ENCODE measurements at places on chromosomes 11 and 22.

DNA sequence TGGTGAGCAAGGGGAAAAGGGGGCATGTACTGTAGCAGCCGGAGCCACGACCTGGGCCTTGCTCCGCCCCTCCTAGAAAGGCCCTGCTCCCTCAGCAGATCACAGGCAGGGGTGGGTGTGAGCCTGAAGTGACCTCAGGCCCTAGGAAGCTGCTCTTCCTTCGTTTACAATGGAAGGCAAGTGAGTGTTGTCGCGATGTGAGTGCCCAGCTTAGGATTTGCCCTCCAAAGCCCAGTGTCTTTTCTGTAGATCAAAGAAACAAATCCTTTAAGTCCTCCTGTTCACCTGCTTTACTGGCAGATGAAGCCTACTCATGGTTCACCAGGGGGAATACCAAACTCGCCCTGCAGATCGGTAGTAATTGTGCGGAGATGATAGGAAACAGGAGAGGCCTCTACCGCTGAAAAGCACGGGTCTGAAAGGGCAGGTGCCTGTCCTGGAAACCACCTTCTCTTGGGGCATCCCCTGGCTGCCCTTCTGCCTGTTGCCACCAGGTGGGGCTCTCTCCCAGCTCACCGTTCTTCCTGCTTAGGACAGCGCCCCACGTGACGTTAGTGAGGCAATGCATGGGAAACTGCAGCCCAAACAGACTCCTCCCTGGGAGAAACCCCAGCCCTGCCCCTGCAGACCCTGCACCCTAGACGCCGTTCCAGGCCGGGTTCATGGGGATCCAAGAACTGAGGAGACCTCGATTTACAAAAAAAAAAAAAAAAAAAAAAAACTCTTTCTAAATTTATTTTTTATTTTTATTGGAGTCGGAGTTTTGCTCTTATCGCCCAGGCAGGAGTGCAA, 45.9 kb upstream of the RAB1B start:
- peak overlapping the region; percentile 97 for H3K27ac ChIP-seq
- peak overlapping the region; percentile 20 for H3K4me3 ChIP-seq
- no peaks in the 10 kb centered on the region for H3K27me3 ChIP-seq
- H3K36me3 ChIP-seq, result peaks cover 16% of the 10 kb centered on the region
- H3K4me1 ChIP-seq, result peaks cover 20% of the 10 kb centered on the region

GRCh38 chr11:113874581-113875233, 665 bp downstream of the USP28 start:
- peaks cover 19% of the 10 kb centered on the region for H3K36me3 ChIP-seq
- H3K4me3 ChIP-seq, result peak overlapping the region; percentile 96
- H3K27me3 ChIP-seq, result no peaks in the 10 kb centered on the region

- no peaks in the 10 kb centered on the region for H3K27me3 ChIP-seq
- H3K4me1 ChIP-seq, result no peaks in the 10 kb centered on the region
- no peaks in the 10 kb centered on the region for H3K36me3 ChIP-seq
- H3K27ac ChIP-seq, result no peak overlapping the region
Measured at GRCh38 chr11:79663017-79663416, 222.2 kb upstream of the TENM4 start.

DNA sequence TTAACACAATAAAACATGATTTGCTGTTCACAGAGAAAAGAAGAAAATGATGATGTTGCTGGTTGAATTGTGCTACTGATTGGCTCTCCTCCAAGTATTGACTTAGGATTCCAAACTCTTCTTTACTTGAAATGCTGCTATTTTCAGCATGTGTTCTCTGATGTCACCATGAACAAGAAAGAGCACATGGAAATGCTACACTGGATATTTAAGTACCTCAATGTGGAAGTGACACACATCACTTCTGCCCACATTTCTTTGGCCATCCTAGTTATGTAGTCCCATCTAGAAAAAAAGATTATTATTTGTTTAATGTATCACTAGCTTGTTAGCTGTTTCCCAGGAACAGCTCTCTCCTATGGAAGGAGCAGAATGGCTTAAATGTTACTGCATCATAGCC, 27.2 kb downstream of the OR52B2 start:
- no peaks in the 10 kb centered on the region for H3K36me3 ChIP-seq
- no peak overlapping the region for H3K4me3 ChIP-seq
- no peak overlapping the region for H3K27ac ChIP-seq
- no peaks in the 10 kb centered on the region for H3K4me1 ChIP-seq

DNA sequence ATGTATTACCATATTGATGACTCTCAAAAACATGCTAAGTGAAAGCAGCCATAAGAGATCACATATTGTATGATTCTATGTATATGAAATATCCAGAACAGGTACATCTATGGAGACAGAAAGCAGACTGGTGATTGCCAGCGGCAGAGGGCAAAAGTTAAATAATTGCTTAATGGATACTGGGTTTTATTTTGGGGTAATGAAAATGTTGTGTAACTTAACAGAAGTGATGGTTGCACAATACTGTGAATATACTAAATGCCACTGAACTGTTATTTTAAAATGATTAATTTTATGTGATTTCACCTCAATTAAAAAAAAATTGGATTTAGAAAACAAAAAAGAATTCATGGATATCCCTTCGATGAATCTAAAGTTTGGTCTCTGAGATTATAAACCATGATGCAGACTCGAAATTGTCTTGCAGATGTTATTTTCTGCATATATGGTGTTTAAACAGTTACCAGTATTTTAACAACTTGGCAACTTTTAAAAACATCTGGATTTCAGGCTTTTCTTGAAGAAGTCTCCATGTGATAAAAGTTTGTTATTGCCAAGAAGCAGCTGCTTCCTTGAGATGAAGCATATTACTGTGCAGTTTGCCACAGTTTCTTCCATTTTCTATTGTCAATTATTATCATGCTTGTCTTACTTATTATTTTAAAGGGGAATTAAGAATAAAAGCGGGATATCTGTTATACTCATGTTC, 38.1 kb downstream of the LARGE2 start:
- no peak overlapping the region for H3K4me3 ChIP-seq
- H3K4me1 ChIP-seq, result no peaks in the 10 kb centered on the region
- no peaks in the 10 kb centered on the region for H3K27me3 ChIP-seq
- no peak for DNase-seq
- no peak overlapping the region for H3K27ac ChIP-seq
- peaks cover 16% of the 10 kb centered on the region for H3K36me3 ChIP-seq

DNA sequence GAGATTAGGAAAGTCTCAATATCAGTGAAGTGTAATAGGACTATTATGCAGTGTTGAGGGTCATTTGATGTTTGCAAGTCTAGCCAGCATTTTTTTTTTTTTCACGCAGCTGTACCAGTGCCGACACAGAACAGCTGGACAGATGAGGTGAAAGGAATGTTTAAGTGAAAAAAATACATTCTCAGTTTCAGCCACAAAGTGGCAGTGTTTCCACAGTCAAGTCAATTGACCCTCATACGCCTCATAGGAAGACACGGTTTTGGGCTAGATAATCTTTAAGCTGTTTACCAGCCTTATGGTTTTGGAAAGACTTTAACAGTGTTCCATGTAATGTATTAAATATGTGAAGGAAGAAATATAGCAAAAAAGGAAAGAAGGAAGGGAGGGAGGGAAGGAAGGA, 349.9 kb upstream of the ANO3 start:
- DNase-seq, result no peak
- no peaks in the 10 kb centered on the region for H3K27me3 ChIP-seq
- no peaks in the 10 kb centered on the region for H3K4me1 ChIP-seq
- no peak overlapping the region for H3K4me3 ChIP-seq
- H3K27ac ChIP-seq, result no peak overlapping the region
- H3K36me3 ChIP-seq, result no peaks in the 10 kb centered on the region

- no peaks in the 10 kb centered on the region for H3K36me3 ChIP-seq
- no peak overlapping the region for H3K27ac ChIP-seq
- no peak for DNase-seq
- H3K4me3 ChIP-seq, result no peak overlapping the region
- H3K4me1 ChIP-seq, result no peaks in the 10 kb centered on the region
- no peaks in the 10 kb centered on the region for H3K27me3 ChIP-seq
Measured at GRCh38 chr11:116065191-116065895, 561.1 kb upstream of the CADM1 start.

- peaks cover 8% of the 10 kb centered on the region for H3K4me1 ChIP-seq
- H3K4me3 ChIP-seq, result no peak overlapping the region
- DNase-seq, result peak; percentile 19
- no peak overlapping the region for H3K27ac ChIP-seq
Measured at GRCh38 chr11:61477727-61478148, 30.8 kb upstream of the LRRC10B start.

DNA sequence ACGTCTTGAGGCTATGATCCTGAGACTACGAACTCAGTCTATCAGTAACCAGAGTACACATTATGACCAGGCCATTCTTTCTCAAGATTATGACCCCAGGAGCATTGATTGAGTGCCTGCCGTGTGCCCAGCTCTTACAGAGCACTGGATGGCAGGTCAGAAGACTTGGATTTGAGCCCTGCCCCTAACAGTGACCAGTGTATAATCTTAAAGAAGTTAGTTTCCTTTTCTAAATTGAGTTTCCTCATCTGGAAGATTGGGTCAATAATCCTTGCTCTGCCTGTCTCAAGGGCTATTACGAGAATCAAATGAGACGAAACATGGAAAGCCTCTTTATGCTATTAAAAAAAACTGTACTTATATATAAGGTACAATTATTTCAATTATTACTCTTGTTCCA, 38.2 kb downstream of the SLCO2B1 start:
- H3K27ac ChIP-seq, result no peak overlapping the region
- peaks cover 6% of the 10 kb centered on the region for H3K4me1 ChIP-seq
- H3K4me3 ChIP-seq, result no peak overlapping the region
- H3K36me3 ChIP-seq, result no peaks in the 10 kb centered on the region
- peaks cover 20% of the 10 kb centered on the region for H3K27me3 ChIP-seq

DNA sequence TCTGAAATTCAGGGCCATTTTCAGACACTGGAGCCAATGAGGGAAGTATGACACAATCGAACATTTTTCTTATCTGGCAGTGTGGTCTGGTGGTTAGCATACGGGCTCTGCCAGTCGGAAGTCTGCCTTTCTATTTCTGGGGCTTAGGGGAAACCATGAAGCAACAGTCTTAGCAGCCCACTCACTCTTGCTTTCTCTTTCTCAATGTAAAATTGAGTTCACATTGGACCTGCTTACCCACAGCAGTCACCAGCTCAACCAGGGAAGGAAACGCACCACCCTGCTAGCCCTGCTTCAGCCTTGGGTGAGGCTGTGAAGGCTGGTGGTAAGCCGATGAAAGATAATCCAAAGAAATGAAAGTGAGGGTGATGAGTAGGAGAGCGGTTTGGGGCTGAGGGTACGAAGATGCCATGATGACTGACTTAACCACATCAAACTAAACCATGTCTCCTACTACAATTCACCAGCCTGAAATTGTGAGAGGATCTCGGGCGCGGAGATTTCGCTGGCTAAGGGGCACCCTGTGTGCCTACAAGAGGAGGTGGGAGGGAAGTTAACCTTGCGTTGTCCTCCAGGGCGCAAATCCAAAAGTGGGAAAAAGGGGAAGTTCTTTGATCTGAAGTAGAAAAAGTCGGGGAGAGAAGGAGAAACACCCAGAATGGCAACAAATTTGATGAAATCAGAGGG, 2.0 kb upstream of the LMO2 start:
- no peak overlapping the region for H3K4me3 ChIP-seq
- H3K36me3 ChIP-seq, result no peaks in the 10 kb centered on the region
- DNase-seq, result peak; percentile 38
- peak overlapping the region; percentile 16 for H3K27ac ChIP-seq
- H3K4me1 ChIP-seq, result peaks cover 22% of the 10 kb centered on the region
- H3K27me3 ChIP-seq, result peaks cover 64% of the 10 kb centered on the region

DNA sequence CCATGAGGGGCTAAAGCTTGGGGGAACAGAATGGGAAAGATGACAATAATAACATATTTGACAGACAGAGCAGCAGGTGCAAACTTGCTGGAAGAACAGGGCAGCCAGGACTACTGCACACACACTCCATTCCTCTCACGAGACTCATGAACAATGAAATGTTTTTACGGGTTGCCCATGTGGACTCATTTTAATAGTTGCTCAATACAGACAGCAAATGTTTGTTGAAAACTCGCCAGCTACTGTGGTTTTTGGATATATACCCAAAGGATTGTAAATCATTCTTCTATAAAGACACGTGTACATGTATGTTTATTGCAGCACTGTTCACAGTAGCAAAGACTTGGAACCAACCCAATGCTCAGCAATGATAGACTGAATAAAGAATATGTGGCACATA, 10.3 kb downstream of the SYT13 start:
- no peak for DNase-seq
- H3K4me1 ChIP-seq, result no peaks in the 10 kb centered on the region
- H3K27me3 ChIP-seq, result peaks cover 29% of the 10 kb centered on the region
- no peak overlapping the region for H3K27ac ChIP-seq
- H3K4me3 ChIP-seq, result no peak overlapping the region

GRCh38 chr11:30545507-30545906, 40.6 kb downstream of the MPPED2 start:
- no peak for DNase-seq
- H3K27ac ChIP-seq, result no peak overlapping the region
- H3K36me3 ChIP-seq, result no peaks in the 10 kb centered on the region
- no peaks in the 10 kb centered on the region for H3K4me1 ChIP-seq
- H3K27me3 ChIP-seq, result no peaks in the 10 kb centered on the region
- H3K4me3 ChIP-seq, result no peak overlapping the region

DNA sequence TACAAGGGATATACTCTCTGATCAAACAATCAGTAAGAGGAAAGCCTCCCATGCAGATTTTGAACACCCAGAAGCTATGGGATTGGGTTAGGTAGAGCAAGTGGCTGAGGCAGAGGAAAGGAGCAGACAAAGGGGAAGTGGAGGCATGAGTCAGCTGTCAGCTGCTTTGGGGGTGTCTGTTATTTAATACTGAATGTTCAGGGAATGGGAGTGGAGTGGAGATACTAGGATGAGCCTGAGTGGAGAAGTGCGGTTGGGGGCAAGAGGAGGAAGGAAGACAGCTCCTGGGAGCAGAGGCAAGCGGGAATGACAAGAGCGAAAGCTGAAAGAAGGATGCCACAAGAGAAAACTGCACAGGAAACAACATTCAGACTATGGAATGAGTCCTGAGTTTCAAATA, 22.7 kb upstream of the TMPRSS5 start:
- peaks cover 11% of the 10 kb centered on the region for H3K36me3 ChIP-seq
- no peaks in the 10 kb centered on the region for H3K27me3 ChIP-seq
- H3K27ac ChIP-seq, result no peak overlapping the region
- DNase-seq, result no peak
- no peaks in the 10 kb centered on the region for H3K4me1 ChIP-seq
- H3K4me3 ChIP-seq, result no peak overlapping the region

- H3K27me3 ChIP-seq, result no peaks in the 10 kb centered on the region
- H3K4me1 ChIP-seq, result peaks cover 26% of the 10 kb centered on the region
- peaks cover 29% of the 10 kb centered on the region for H3K36me3 ChIP-seq
- H3K4me3 ChIP-seq, result peak overlapping the region; percentile 90
- DNase-seq, result no peak
Measured at GRCh38 chr22:49961601-49962011, 1.0 kb downstream of the PIM3 start.

DNA sequence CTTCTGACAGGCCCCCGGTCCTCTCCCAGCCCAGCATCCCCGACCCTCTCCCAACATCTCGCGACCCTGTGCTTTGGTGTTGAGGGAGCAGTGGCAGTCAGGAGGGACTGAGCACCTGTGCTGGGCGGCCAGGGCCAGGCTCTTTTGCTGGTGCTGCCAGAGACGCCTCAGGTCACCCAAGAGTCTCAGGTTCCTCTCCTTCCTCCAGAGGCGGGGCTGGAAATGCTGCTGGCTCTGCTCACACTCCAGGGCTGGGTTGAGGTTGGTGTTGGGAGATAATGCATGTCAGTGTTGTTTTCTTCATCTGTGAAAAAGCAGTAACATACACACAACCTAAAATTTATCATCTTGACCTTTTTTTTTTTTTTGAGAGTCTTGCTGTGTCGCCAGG, 1.2 kb upstream of the IGLL1 start:
- H3K36me3 ChIP-seq, result no peaks in the 10 kb centered on the region
- peaks cover 16% of the 10 kb centered on the region for H3K27me3 ChIP-seq
- H3K4me3 ChIP-seq, result no peak overlapping the region
- no peak overlapping the region for H3K27ac ChIP-seq
- no peak for DNase-seq

GRCh38 chr22:22925805-22926369, 38.3 kb downstream of the IGLL5 start:
- H3K4me3 ChIP-seq, result no peak overlapping the region
- DNase-seq, result no peak
- H3K36me3 ChIP-seq, result no peaks in the 10 kb centered on the region
- H3K27me3 ChIP-seq, result peaks cover 10% of the 10 kb centered on the region
- no peak overlapping the region for H3K27ac ChIP-seq
